ENCODE measurements at places on chromosomes 11 and 22.

DNA sequence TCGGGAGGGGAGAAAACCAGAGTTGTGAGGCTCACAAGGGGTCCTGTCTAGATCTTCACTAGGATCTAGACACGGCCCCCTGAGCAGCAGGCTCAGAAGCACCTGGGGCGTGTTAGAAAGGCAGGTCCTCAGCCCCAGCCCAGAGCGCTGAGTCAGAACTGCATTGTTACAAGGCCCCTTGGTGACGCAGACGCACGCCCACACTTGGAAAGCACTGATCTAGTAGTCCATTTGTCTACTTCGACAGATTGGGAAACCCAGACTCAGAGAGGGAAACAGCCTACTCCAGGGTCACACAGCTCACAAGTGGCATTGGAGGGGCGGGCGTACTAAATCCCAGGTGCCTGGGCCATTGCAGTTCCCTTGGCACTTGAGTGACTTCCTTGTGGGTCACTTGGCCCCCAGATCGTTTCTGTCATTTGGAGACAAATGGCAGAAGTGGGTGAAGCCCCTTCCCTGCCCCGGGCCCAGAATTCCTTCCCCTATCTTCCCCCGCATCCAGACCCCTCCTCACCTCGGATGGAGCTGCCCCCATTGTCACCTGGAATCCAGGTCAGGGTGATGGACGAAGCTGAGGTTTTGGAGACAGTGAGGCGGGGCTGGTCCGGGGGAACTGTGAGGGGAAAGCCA lies 110.8 kb downstream of the CEP164 start:
- DNase-seq, result no peak

DNA sequence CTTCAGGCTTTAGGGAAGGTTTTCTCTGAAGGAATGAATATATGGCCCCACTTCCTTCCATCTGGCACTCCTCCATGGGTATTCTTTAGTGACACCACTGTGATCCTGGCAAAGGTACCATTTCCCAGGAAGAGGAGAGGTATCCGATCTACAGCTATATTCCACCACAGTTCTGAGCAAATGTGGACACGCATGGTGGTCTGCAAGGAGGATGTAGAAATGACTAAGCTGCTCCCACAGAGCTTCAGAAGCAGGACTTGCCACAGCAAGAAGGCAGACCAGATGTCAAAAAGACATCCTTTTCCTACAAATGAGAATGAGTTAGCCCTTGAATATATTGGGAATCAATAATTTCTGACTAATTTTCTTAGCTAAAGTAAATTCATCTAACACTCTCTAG lies 45.5 kb downstream of the ARFGAP2 start:
- DNase-seq, result no peak

- peak; percentile 70 for DNase-seq
Measured at GRCh38 chr11:59753650-59754493, 1.3 kb upstream of the STX3 start.

GRCh38 chr11:19419808-19420207 lies 179.1 kb upstream of the E2F8 start:
- DNase-seq, result no peak

- no peak for DNase-seq
Measured at GRCh38 chr22:40179526-40179925, 1.8 kb downstream of the TNRC6B start.

Measured in activated CD4-positive, CD25-positive, alpha-beta regulatory T cell (primary cell).